ENCODE measurements at places on chromosomes 2 and 18.

GRCh38 chr2:230348787-230349186, 21.8 kb downstream of the SP140L start:
- DNase-seq, result no peak

DNA sequence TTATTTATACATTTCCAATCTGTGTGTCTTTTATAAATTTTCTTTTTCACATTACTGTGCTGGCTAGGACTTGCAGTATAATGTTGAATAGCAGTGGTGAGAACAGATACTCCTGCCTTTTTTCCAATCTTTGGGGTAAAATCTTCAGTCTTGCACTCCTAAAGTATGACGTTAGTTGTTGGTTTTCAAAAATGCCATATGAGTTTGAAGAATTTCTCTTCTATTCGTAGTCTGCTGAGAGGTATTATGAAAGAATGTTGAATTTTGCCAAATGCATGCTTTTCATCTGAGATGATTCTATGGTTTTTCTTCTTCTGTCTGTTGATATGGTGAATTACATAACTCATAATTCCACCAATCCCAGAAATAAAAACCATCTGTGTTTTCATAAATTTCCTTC, 335.3 kb upstream of the CHST9 start:
- DNase-seq, result no peak

- DNase-seq, result no peak
Measured at GRCh38 chr18:50638884-50639420, 79.1 kb downstream of the MAPK4 start.

GRCh38 chr2:219308142-219309101, 779 bp downstream of the PTPRN start:
- DNase-seq, result no peak

DNA sequence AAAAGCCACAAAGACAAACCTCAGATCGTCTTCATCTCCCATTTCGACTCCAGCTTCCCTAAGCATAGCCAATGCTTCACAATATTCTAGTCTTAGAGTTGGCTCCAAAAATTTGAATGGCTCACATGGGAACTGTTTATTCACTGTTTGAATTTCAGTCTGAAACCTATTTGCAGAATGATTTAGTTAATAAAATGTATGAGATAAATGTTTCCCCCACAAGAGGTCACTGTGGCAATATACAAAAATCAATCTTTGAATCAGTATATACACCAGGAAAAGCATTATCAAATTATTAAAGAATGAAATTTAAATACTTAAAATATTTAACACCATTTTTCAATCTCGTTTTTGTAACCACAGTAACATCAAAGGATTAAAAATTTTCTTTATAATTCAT, 40.0 kb upstream of the MCM6 start:
- DNase-seq, result peak; percentile 47

GRCh38 chr18:54679318-54680149, 88.5 kb downstream of the DYNAP start:
- peak; percentile 0 for DNase-seq

DNA sequence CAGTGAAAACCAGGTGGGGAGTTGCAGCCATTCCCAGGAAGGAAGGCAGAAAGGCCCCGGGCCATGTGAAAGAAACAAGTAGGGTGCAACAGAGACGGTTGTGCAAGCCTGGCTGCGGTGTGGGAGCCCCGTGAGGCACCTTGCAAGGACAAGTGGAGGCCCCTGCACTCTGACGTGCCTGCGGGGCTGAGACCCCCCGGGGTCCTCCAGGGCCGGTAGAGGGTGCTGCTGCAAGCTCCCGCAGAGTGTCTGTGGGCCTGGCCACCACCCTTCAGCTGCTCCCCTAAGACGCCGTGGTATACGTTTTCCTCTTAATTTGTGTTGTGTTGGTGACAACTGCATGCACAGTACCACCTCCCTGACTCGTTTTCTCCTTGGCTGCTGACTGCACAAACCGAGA, 27.4 kb upstream of the MC5R start:
- DNase-seq, result no peak

- no peak for DNase-seq
Measured at GRCh38 chr2:117128461-117128860, 686.0 kb upstream of the DDX18 start.

Measured in NCI-H2081 (cell line).